SW 1271 (cell line): ENCODE measurements at places on chromosomes 7 and 10.

DNA sequence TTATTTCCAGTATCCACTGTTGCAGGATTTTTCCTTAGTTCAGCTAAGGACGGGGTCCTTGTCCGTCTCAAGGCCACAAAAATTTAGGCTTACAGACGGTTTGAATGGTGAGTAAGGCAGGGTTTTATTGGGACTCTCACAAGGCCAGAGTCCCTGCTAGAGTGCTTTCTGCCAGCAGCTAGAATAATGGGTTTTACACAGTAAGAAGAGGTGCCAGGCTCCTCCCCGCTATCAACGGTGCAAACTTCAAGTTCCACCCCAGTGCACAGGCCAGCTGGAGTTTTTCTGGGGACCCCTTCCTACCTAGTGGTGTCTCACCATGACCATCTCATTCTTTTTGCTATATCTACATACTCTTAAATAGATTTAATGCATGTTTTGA, 198.5 kb upstream of the KCTD7 start:
- no peak for DNase-seq

GRCh38 chr10:34641147-34641912, 173.8 kb downstream of the PARD3 start:
- no peak for DNase-seq

GRCh38 chr7:139981511-139981895, 81.2 kb downstream of the PARP12 start:
- no peak for DNase-seq

DNA sequence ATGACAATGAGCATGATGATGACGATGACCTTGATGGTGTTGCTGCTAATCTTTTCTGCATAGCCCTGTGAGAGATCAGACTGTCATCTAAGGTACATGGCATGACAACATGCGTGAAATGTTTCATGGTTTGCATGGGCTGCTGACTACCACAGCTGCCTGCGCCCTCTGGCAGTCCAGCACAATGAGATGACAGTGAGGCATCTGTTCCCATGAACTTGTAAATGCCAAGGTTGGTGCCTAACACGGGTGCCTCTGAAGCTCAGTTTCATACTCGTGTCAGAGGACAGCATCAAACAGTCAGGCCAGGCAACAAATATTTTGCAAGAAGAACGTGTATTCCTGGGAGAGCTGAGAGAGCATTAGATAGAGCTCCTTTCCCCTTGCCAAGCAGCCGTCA, 122.0 kb upstream of the PRKCQ start:
- no peak for DNase-seq

GRCh38 chr7:80444811-80445210, 67.1 kb downstream of the GNAT3 start:
- DNase-seq, result no peak

- no peak for DNase-seq
Measured at GRCh38 chr7:95244616-95245015, 79.7 kb downstream of the PON1 start.

- DNase-seq, result no peak
Measured at GRCh38 chr7:139131601-139132041, 22.1 kb upstream of the ZC3HAV1 start.

DNA sequence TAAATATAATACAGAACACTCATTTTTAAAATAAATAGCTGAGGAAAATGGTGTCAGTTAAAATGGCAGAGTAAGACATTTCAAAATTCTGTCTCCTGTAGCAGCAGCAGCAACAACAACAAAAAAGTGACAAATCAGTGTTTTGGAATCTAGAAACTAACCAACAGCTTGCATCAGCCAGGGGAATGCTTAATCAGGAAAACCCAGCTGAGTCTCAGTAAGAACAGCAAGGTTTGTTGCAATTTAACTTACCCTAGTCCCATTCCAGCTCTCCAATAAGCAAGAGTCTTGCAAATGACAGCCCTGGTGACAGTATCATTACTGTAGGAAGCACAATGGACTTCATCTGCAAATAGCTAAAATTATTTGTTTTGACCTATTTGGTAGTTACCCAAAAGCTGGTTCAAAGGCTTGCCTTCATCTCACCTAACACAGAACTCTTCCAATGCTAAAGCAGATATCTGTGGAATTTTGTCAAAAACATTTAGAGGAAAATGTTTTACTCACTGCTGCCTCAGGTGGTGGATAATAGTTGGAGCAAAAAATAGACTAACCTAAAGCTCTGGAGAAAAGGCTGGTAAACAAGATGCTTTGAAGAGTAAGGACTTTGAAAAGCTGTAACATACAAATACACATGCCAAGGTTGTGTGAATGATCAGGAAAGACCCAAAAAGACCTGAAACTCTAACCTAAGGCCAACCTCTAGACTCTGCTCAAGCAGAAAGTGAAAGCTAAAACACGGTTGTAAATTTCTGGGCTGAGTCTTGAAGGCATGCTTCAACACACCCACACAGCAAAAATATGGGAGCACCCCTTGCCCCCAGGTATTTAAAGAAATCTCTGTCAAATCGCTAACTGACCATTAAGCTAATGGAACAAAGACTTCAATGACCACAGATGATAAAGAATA, 9.9 kb upstream of the ARHGAP22 start:
- DNase-seq, result no peak

DNA sequence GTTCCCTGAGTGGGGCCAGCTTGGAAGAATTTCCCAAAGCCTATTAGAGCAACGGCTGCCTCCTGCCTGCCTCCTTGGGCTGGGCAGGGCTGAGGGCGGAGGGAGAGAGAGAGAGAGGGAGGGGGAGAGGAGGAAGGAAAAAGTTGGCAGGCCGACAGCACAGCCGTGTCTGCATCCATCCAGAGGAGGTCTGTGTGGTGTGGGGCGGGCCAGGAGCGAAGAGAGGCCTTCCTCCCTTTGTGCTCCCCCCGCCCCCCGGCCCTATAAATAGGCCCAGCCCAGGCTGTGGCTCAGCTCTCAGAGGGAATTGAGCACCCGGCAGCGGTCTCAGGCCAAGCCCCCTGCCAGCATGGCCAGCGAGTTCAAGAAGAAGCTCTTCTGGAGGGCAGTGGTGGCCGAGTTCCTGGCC, at the start of gene AQP1:
TSS of gene AQP1 (plus strand) at position 293 of the 409 bp plus-strand sequence. CDS start at position 350, 57 bp downstream.
- DNase-seq, result no peak

DNA sequence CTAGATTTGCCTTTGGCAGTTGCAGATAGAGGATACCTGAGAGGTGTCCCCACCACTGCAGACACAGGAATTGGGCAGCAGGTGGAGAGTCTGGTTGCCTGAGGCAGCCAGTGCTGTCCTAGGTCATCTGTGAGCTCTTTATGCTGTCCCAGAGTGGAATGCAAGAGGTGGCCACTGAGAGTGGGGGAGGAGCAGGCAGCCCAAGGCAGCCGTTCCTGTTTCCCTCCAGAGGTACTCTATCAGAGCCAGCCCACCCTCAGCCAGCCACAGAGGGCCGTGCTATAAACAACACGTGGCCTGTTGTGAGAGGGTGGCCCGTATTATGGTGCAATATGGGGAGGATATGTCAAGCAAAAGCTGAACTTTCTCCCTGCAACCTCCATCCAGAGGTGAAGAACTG, 8.5 kb downstream of the LRRC18 start:
- DNase-seq, result no peak

GRCh38 chr7:114087653-114088469, 169.1 kb upstream of the PPP1R3A start:
- no peak for DNase-seq

GRCh38 chr10:51643734-51644133, 55.7 kb downstream of the CSTF2T start:
- no peak for DNase-seq

DNA sequence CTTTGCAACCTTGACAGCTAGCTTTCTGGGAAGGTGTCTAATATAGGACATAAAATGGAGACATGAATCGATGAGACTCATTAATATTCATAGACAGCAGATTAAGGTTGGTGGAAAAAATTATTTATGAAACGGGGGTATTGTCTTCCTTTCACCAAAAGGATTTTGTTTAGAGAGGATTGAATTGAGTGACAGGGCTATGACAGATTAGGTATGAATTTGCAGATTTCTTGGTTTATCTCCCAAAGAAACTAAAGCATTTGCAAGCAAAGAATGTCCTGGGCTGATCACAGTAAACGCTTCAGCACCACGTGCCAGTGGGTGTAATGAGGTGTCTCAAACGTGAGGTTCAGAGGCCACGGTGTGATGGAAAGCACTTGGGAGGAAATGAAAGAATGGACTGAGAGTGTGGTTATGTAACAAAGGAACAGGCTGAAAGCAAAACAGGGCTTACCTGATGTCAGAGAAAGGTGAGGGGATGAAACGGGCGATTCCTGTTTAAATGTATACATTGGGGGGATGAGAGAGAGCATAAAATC, 329.2 kb upstream of the NPVF start:
- no peak for DNase-seq

DNA sequence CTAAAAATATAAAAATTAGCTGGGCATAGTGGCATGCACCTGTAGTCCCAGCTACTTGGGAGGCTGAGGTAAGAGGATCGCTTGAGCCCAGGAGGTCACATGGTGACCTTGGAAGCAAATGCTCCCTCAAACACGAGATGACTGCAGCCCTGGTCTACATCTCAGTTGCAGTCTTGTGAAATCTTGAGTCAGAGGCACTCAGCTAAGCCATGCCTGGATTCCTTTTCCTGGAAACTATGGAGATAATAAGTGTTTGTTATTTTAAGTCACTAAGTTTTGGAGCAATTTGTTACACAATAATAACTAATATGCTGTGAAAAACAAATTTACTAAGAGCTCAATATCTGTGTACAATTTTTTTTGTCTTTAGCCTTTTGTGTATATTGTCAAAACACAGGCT, 284.3 kb upstream of the KAT6B start:
- DNase-seq, result peak; percentile 23

DNA sequence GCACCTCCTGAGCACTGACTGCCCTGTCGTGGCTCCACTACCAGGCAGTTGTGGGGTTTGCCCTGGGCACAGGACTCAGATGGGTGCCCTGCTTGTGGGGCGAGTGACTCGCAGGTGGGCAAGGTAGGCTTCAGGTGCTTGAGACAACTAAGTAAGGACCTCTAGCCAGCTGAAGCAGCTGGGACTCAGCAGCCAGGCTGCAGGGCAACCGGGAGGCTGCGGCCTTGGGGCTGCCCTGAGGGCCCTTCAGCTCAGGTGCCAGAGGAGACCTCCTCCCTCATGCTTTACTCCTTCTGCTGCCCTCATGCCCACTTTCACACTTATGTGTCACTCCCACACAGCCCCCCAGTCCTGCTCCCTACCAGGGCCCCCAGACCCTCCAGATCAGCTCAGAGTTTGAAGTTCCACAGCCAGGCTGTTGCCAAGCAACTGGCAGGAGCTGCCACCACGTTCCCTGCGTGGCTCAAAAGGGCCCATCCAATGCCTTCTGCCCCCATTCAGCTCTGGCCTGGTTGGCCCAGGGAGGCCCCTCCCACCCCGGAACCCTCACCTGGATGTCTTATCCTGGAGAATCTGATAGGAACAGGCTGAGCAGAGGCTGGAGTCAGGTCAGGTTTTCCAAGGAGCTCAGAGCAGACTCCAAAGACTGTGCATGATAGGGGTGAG, 10.0 kb downstream of the TLX1 start:
- no peak for DNase-seq

DNA sequence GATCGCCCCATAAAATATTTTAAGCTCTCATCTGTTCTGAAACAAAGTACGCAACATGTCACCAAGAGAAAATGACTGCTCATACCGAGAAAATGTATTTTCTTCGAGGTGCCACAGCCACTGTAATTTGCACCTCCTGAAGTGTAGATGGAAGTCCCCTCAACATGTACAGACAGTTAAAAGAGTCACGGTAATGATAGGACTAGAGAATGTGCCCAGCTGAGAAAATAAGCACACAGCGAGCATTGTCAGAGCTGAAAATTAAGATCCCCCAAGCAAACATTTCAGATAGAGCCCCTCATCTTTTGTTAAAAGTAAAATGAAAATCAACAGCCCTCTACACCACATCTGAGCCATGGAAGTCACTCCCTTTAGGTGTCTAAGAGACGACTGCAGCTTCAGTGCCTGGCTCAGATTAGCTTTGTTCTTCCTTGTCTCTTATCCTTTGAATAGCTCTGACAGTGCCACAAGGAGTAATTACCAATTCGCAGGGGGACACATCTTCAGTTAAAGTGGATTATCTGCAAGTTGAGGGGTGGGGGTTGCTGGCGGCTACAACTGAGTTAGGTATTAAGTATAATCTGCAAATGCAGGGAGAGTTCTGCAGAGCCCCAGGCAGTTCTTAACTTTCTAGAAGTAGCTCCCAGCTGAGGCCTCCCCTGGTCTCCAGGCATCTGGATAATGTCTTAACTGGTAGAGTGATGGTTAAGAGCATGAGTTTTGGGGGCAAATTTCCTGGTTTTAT, 222.7 kb upstream of the C7orf33 start:
- DNase-seq, result no peak

DNA sequence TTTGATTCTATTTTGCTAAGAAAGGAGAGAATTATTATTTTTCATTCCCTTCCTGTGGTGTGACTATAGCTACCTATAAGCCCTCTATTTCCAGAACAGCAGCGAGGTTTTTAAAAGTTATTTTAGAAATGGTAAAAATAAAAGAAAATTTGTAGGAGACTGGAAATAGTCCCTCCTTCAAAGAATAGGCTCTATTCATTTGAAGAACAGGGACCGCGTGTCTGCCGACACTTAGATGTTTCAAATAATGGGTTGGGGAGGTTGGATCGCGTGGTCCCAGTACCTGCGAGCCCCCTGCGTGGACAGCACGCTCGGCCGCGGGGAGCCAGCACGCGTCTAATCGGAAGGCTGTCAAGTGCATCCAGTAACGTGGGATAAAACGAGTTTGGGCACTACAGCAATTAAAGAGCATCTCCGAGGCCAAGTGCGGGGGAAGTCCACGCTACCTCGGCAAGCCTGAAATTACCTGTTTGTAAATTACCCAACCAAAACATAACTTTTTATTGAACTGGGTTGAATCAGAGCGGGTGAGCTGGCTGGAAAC, 1.0 kb downstream of the CACNA2D1 start:
- DNase-seq, result no peak

DNA sequence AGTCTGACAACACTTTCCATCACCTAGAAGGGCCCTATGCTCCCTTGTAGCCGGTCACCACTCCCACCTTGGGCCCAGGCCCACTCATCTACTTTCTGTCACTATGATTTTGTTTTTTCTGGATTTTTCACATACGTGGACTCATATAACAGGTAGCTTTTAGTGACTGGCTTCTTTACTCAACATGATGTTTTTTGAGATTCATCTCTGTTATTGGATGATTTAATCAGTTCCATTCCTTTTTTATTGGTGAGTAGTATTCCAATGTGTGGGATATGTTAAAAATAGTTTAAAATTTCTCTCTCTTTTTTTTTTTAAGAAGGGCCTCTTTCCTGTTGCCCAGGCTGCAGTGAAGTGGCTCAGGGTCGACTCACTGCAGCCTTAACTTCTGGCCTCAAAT, 9.3 kb downstream of the PALD1 start:
- no peak for DNase-seq

- DNase-seq, result no peak
Measured at GRCh38 chr7:23350466-23350865, 51.3 kb downstream of the MALSU1 start.

GRCh38 chr7:154929006-154929726, 73.8 kb downstream of the PAXIP1 start:
- no peak for DNase-seq
